Stimulated activated CD8-positive, alpha-beta memory T cell treated with anti-CD3 and anti-CD28 coated beads, Interleukin-4, amount 100 ng/mL, for 24 hours (primary cell): ENCODE measurements at places on chromosomes 3 and 15.

GRCh38 chr3:148710665-148711064, 13.0 kb downstream of the AGTR1 start:
- DNase-seq, result no peak

- no peak for DNase-seq
These were observed 116.9 kb downstream of the CADM2 start for GRCh38 chr3:85075663-85076062.

- DNase-seq, result peak; percentile 47
These were observed 1.5 kb upstream of the LIMD1 start for GRCh38 chr3:45592830-45593707.

- no peak for DNase-seq
These were observed 26.8 kb downstream of the GALK2 start for GRCh38 chr15:49196856-49197255.

- no peak for DNase-seq
These were observed 74.9 kb downstream of the RAD18 start for GRCh38 chr3:8888301-8888915.

GRCh38 chr15:47194718-47195117, 522.6 kb upstream of the SEMA6D start:
- DNase-seq, result no peak

DNA sequence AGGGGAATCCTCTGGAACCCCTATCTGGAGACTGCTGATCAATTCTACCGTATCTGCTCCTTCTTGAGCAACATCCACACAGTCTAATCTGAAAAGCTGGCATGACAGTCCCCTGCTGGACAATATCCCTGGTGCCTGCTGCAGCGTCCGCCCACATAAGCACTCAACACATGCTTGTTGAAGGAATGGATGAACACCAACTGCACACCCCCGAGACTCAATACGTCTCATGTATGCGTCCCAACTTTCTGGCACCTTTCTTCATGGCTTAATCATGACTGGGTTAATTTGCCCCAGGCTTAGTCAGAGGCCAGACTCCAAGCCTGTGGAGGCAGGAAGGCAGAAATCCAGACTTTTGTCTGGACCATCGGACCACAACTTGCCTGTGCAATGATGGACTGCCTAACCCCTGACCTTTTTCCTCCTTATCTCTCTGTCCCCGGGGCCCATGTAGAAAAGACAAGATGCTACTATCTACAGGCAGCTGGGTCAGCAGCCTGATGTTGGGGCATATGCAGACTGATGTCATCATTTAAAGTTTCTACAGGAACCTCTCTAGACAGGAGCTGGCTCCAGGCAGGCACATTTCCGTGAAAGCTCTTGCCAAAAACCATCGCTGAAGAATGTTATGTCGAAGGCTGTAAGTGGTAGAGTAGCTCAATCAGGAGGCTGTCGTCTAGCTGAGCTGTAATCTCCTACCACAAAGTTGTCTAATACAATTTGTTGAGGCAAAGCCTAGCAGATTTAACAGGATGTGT, 114.1 kb upstream of the TPM1 start:
- no peak for DNase-seq

DNA sequence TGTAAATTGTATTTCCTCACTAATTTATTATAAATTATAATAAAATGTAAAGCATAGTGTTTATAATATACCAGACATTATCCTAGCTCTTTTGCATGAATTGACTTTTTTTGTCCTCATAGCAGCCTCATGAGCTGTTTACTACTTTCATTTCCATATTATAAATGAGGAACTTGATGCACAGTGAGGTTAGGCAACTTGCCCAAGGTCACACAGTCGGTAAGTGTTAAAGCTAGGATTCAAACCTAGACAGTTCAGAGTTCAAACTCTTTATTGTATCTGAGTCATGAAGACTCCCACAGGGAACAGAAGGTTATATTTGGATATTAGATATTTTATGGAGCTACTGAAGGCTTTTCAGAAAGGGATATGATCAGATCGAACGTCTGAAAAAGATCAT, 322.2 kb upstream of the SATB1 start:
- DNase-seq, result no peak

DNA sequence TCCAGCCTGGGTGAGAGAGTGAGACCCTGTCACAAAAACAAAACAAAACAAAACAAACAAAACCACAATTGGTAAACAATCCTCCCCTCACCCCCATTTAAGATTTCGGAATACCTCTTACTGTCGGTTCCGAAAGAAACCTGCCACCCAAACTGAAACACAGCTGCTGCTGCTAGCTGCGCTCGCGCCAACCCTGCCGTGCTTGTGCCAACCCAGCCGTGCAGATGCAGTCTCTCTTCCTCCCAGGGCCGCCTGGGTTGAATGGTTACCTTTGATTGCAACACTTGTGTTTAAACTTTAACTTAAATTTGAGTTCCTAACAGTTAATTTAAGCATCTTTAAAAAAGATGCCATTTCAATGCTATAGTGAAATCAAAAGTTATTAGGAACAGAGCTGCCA, 28.5 kb upstream of the SPTBN5 start:
- DNase-seq, result no peak

DNA sequence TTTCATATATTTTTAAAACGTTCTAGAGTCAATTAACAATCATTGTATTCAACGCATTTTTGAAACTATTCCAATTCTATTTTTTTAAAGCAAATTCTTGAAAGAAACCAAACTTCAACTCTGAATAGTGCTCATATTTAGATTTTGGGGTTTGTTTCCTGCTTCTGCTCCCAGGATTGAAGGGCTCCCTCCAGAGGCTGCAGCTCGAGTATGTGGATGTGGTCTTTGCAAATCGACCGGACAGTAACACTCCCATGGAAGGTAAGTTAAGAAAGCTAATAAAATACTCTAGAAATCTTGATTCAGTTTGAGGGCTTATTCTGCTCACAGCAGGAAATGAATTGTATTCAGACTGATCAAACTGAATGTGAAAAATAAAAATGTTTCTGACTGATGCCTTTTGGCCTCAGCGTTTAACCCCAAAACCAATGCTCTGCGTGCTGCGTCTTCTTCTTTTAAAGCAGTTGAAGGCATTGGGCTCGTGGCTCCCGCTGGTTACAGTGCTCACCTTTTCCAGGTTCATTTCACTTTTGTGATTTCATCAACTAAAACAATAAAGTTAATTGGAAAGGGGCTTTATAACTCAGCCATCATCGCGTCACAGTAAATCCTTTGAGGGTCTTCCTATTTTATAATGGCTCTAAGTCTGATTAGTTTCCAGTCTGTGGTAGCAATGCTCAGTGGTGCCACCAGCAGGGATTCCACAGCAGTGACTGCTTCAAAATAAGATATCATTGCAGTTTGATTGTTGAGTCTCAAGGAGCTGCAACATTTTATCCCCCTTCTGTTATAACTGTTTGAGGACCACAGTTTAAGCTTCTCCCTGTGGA, 80.1 kb downstream of the SSR3 start:
- DNase-seq, result no peak

DNA sequence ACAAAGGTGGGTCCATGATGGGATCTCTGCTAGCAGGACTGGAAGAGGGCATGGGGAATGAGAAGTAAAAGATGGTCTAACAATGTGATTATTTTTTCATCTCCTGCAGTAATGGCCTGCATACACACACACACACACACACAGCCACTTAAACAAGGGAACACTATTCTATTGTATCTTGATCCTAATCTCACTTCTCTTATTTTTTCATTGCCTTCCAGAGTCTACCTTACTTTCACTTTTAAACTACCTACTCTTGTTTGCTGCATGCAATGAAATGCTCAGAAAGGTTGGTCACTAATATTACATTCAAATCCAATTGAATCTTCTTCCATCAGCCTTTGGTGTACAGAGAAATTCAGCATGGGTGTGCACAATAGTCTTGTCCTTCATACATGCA, 853.8 kb downstream of the IGSF11 start:
- DNase-seq, result no peak

DNA sequence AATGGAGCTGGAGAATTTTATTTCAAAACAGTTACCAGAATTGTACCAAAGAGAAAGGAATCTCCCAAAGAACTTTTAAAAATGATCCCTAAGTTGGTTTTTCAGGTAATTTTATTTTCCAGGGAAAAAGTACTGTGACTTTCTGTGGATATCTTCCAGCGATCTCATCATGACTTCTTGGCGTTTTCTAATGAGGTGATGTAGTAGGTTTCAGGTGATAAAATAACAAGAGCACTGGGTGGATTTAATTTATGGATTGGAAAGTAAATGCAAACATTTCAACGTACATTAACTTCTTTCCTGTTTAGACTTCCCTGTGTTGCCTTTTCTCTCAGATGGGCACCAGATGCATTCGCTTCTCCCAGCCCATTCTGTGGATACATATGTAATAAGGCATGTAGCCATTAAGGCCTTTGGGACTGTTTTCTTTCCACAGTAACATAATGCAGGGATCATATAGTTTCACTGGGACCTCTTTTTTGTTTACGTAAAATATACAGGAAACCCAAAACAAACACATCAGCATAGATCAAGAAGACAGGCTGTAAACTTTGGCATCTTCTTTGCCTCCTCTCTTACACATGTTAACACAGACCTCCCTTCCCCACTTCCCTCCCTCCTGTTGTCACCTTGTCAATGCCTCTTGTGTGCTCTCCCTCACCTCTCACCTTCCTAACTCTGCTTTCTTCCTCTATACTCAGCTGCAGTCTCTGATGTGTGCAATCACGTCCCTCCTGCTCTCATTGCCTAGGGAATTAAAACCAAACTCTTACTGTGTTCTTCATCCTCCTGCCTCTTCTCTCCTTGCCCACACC, 13.0 kb downstream of the PHLDB2 start:
- no peak for DNase-seq

DNA sequence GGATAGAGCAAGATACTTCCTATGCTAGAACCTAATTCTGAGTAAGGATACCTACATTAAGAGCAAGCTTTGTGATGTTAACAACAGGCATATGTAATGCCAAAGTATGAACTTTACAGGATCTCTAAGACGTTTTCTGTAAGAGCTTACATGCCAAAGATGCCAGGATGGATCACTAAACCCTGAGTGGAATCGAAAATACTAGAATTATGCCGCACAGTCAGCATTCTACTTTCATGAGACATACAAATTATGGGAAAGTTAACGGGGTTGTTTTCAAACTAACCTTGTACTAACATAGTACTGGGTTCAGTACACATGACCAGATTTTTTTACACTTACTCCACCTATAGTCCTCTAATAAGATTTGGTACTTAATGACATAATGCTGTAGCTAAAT, 55.1 kb downstream of the AAGAB start:
- no peak for DNase-seq

DNA sequence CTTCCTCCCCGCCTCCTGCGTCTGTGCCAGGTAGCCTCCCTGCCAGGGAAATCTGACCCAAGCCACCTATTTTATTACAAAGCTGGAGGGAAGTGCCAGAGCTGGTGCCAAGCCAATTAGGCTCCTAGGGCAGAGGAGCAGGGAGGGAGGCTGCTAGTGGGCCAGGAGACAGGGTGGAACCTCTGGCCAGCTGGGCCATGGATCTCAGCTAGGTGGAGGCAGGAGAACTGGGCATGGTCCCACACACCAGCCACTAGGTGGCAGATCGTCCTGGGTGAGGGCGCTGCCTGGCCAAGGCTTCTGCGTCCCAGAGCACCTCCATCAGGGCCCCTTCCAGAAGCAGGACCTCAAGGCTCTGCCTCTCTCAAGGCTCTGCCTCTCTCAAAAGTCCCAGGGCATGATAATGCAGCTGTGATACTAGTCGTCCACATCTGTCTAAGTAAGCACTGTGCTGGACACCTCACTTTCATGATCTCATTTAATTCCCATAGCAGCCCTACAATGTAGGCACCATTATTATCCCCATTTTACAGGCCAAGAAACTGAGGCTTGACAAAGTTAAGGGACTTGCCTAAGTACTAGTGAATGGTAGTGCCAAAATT, 4.5 kb upstream of the RFT1 start:
- peak; percentile 43 for DNase-seq

DNA sequence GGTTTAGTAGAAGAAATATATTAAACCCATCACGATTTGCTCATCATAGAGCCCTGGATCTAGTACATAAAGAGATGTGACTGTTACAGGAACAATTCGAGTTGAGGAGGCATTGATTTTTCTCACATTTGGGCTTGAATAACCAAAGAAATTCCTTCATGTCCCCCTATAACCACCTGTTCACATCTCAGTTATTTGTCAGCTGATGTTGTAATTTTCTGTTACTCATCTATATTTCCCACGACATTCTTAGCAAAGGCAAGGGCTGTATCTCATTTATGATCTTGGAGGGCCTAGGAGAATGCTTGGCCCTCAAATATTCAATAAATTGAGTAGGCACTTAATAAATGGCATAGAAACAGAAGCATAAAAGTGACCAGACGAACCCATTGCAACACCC, 36.4 kb upstream of the GYG1 start:
- DNase-seq, result no peak

- no peak for DNase-seq
These were observed 13.1 kb downstream of the PPP4R2 start for GRCh38 chr3:73009750-73010149.

DNA sequence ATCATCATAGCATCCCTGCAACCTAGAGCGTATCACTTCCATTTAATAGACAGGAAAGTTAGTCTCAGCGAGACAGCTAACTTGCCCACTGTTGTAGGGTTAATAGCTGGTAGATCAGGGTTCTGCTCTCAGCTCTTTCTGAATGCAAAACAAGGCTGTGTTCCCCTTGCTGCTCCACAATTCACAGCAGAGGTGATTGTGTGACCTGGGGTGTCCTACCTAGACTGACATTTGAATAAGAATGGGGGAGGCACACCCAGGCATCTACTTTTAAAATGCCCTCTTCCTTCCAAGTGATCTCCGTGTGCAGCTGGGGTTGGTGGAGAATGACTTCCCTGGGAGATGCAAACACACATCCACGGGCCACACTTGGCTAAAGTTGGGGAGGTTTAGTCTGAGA, 43.0 kb upstream of the CACNA2D3 start:
- no peak for DNase-seq

GRCh38 chr15:38174691-38175090, 77.9 kb upstream of the SPRED1 start:
- DNase-seq, result no peak

DNA sequence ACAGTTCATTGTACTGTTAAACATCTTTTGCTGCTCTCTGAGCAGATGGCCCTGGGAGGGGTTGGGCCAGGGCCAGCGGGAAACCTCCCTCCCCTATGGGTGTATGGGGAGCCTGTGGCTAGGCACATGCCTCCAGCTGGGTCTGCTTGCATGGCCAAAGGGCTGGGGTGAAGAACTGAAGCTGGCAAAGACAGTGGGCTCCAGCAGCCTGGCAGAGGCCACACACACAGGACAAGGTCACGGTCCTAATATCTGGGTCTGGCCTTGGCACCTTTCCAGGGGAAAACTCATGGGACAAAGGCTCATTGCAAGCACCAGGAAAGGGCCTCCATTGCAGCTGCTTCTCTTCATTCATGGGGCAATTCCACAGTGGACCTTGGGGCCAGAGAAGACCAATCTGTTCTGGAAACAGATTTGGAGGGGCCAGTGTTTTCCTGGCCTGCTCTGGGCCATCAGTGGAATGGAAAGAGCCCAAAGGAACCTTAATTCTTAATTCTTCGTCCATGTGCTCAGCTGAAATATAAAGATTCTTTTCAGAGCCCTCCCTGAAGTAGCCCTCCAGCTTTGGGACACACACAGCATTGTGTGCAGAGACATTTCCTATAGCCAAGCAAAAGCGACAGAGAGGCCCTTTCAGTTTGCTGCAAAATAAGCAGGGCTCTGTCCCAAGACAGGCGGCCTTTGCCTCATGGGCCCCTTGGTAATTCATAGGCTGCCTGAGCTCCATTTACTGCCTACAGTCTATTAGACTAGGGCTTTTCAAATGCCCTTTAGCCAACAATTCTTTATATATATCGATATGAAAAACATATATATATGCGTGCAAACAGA, 11.3 kb upstream of the LIMD1 start:
- no peak for DNase-seq
